ENCODE measurements at places on chromosomes 7 and 10.
A peak's percentile ranks its signal among the peaks of the same experiment; 100 is the strongest.

- no peak for DNase-seq
Measured at GRCh38 chr7:40546616-40547501, 412.1 kb downstream of the SUGCT start.

DNA sequence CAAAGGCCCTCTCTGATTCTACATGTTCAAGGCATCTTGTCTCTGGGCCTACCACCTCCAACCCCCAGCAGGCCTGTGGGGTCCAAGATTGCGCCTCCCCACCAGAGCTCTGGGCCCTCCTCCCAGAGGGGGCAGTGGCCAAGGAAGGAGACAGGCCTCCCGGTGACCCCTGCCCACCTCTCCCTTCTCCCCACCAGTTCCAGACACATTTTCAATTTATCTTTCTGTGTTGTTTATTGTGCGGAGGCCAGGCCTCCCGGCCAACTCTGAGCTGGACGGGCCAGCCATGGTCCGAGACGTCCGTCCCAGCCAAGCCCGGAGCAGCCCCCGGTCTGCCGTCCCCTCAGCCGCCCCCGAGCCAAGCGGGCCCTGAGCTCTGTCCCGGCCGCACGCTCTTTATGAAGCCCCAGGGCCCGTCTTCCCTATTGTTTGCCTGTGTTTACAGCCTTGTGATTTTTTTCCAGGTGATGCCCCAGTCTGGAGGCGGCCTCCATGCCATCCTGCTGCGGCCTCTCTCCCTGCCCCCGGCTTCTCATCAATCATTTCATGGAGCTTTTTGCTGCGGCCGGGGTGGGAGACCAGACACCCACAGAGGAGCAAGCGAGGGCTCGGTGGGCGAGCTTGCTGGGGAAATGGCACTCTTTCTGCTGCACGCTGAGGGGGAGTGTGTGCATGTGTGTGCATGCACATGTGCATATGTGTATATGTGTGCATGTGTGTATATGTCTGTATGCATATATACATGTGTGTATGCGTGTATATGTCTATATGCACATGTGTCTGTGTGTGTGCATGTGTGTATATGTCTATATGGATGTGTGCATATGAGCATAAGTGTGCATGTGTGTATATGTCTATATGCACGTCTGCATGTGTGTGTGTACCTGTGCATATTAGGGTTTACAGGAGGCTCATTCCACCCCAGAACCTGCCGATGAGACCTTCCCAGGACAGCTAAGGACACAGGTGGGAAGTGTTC, 52.7 kb upstream of the ELN start:
- no peak for DNase-seq

DNA sequence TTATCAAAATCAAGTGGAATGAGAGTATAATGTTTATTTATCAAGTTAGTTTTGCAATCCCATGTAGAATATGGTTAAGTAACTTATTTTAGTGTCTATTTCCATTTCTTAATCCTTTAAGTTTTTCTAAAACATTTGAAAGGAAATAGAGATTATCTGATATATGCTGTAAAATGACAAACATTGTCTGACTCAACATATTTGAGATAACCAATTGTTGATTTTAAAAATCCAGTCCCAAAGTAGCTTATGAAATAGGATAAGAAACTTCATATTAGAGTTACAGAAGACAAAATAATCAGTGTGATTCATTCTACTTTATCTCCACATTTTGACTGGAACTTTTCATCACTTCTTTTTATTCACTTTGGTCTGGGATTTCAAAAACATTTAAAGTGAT, 38.7 kb upstream of the CDK1 start:
- no peak for DNase-seq

DNA sequence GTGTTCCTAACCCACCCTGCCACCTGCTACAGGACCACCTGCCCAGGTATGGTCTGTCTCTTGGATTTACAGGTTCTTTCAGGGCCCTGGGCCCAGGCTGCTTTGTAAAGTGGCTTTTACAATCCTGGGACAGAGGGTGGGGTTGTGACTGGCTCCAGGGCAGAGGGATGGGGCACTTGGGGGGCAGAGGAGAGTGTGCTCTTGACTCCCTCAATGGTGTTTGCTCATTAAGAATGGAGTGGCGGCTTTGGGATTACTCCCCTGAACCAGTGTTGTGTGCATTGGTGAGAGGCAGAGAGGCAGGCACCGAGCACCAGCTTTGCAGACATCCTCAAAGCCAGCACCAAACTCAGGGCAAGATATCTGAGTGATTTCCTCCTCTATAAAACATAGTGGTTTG, 43.5 kb downstream of the VWA2 start:
- DNase-seq = no peak

DNA sequence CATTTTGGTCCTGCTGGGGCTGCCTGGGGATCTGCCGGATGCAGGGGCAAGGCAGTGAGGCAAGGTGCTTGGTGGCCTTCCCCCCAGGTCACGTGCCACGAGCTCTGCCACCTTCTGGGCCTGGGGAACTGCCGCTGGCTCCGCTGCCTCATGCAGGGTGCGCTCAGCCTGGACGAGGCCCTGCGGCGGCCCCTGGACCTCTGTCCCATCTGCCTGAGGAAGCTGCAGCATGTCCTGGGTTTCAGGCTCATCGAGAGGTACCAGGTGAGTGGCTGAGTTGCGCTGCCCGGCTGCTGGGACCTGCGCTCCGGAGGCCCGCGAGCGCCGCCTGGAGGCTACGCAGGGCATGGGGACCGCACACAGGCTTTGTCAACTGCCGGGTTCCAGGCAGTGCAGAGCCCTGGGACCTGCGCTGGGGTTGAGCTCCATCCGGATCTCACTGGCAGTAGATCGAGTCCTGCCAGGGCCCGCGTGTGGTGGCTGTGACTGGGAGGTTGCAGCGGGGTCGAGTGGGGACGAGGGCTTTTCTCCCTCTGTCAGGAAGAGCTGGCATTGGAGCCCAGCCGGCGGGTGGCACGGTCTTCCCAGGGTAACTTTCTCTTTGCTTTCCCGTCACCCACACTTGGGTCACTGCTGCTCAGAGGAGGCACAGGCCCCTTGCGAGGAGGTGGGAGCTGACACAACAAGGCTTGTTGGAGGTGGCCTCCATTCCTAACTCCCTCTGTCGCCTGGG, 21.7 kb downstream of the AMZ1 start:
- peak; percentile 34 for DNase-seq

GRCh38 chr7:71419546-71420337, 287.8 kb downstream of the GALNT17 start:
- no peak for DNase-seq

DNA sequence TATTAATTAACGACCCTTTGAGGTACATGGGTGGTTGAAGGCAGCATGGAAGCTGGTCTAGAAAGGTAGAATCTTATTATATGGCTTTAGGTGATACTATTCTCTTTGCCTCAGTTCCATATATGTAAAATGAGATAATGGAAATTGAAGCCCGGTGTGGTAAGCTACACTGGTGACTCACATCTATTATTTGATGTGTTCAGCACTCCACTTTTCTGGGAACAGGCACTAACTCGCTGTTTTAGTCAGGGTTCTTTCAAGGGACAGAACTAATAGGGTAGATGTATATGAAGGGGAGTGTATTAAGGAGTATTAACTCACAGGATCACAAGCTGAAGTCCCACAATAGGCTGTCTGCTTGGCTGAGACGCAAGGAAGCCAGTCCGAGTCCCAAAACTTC, 4.4 kb upstream of the TRUB1 start:
- DNase-seq = no peak

DNA sequence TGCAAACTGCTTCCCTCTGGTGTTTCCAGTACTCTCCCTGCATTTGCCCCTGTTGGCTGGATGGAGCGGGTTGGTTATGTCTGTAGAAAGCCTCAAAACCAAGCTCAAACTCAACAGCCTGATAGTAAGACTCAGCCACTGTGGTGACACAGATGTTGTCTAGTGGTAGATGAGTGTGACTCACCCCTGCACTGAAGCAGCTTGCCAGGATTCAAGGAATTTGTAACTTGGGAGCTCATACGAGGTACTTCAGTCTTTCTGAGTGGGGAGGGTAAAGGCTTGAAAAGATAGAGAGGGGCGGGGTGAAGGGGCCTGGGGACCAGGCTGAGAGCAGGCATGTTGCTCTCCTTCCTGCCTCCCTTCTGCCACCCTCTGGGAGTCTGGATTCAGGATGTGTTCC, 22.9 kb upstream of the AQP1 start:
- no peak for DNase-seq

DNA sequence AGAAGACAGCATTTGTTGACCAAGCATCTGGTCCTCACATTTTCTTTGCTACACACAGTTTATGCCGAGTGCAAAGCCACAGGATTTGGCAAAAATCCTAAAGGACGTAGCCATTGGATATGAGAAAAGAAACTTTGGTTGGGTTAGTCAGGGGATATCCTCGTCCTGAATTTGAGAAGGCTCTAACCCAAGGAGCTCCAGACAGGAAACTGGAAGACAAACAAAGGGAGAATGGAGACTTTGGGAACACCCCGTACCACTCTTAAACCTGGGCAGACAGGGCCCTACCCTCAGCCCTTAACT, 146.6 kb upstream of the FRMD4A start:
- no peak for DNase-seq

- DNase-seq = no peak
Measured at GRCh38 chr10:114513381-114513792, 109.1 kb upstream of the AFAP1L2 start.

Measured in activated naive CD8-positive, alpha-beta T cell treated with anti-CD3 and anti-CD28 coated beads, Interleukin-2, amount 50 U/mL, for 16 hours (primary cell).